ENCODE measurements at places on chromosomes 13 and 19.

GRCh38 chr13:109773276-109773675, 13.1 kb downstream of the IRS2 start:
- no peak for DNase-seq

DNA sequence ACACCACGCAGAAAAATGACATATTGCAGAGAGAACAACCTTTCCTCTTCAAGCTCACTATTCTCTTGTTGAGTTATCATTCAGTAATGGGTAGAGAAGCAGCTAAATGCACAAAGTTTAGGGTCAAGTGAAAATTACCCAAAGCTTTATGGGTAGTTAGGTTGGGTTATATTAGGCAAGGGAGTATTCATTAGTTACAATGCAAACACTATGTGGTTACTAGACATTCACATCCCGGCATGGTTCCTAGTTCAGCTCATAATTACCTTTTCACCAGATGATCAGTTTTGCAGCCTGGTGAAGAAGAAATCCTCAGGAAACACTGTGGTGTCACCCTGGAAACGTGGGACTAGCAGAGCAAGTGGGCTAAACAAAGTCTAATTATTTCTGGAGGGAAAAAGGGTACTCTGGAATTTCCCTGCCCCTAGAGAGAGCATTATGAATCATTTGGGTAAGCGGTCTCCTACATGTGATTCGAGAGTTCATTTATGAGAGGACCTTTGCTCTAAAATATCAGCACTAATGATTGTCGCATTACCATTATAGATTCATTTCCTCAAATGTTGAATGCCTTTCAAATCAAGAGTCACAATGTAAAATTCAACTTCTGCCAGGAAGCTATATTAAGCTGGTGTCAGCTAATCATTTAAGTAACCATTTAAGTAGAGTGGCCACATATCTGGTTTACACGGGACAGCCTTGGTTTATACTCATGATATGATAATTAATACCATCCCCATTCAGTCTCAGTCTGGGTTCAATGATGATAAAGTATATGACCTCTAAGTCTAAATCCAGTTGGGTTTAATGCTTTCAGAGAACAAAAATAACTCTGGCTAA, 1208.0 kb downstream of the DIAPH3 start:
- DNase-seq = no peak

GRCh38 chr13:76461999-76462398, 424.2 kb downstream of the KCTD12 start:
- no peak for DNase-seq

DNA sequence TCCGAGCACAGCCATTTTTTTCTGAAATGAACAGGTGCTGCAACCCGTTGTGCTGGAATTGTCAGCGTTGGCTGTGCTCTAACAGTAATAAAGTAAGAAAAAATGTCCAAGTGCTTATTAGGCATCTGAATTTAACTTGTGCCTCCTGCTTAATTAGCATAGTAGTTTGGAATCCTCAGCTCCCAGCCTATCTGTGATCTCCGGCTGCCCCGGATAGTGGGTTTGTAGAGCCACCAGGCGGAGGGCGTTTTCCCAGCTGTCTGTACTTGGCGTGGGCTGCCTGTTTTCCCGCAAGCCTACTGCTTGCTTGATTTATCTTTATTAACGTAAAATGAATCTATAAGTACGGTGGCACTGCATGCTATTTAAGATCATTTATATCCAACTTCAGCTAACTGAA, 137.9 kb downstream of the MTUS2 start:
- DNase-seq = no peak

DNA sequence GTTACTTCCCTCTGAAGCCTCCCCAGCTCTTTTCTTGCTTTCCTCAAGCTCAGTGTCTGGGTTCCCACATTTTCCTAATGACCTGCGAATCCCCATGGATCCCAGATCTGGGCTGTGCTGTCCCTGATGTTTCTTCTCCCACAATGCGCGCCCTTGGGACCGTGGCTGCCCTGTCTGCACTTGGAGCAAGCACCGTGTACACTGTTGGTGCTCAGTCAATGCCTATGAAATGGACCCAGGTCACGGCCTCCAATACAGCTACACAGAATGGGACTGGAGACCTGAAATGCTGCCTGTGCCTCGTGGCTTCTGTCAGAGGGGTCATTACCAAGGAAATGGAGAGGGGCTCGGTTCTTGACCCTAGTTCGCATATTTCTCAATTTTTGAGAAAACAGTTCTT, 160.1 kb upstream of the SOX1 start:
- DNase-seq = no peak

GRCh38 chr13:30110301-30111070, 196.9 kb downstream of the KATNAL1 start:
- no peak for DNase-seq

DNA sequence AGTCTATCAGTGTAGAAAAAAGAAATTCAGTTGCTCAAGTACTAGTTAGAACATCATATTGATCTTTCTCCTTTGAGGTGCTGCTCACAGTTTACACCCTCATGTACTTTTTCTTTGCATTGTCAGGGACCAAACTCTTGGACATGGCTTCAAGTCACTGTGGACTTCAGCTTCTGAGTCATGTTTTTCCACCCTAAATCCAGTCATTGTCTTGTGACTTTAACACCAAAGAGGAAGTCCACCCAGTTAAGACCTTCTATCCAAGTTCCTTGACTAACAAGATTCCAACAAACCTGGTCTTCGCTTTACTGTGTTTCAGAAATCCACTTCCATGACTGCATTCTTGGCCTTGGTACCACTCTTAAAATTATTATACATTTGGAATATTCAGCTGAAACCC, 206.7 kb upstream of the ARGLU1 start:
- DNase-seq = no peak

DNA sequence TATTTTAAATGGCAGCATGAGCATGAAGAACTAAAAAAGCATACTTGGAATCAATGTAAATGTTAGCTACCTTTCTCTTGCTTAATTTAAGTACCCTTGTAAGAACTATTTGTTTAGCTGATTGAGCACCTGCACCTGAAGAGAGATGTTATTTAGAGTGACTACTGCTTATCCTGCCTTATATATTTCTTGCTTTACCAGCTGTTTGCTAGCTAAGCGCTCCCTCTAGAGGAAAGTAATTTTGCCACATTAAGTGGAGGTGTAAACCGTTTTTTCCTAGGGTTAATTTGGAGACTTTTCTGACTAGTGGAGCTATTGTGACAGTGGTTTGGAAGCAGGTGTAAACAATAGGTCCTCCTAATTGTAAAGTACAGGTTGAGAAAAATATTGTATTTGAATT, 19.4 kb upstream of the PSG2 start:
- no peak for DNase-seq

DNA sequence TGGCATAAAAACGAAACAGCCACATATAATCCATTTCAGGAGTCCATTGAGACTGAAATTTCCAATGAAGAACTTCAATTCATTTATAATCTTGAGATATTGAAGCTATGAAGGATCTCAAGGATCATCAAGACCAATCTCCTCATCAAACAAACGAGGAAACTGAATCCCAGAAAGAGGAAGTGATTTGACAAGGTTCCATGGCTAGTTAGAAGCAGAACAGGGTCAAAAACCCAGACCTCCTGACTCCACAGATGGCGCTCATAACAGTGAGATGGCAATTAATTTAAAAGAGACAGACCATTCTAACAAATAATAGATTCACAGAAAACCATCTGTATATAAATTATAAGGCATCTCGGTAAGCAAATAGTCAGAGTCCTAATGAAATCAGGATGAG, 229.7 kb downstream of the KCTD12 start:
- DNase-seq = no peak

DNA sequence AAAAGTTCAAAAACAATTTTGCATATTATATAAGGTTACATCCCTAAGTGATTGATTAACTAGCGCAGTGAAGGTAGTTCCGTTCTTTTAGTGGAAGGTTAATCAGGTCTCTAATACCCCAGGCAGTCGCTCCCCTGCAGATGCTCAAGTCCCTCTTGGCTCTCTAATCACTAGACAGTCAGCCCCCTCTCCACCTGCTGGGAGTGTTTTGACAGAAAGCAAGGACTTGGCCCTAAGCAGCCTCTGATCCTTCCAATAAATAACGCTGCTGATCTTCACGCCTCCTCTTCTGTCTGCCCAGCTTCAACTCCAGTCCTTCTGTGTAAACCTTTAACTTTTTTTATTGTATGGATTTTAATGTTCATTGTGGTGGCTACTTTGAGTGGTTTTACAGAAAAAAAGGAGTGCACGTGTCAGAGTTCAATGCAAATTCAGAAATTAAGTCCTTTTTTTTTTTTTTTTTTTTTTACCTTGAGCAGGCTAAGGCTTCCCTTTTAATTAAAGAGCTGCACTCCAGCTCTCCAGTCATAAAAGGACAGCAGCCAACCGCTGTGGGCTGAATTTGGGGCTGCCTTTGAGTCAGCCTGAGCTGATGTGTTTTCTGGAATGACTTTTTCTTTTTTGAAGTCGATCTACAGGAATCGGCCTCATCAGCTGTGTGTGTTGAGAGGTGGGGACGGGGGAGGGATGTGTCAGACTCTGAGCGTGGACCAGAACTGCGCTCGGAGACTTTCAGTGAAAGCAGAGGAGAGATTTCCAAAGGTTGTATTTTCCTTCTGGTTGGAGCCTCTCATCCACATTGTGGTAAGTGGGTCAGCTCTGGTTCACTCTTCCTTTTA, 33.8 kb upstream of the MYO16 start:
- no peak for DNase-seq

GRCh38 chr19:3801412-3802096, 15.4 kb upstream of the MATK start:
- DNase-seq = peak; percentile 38

DNA sequence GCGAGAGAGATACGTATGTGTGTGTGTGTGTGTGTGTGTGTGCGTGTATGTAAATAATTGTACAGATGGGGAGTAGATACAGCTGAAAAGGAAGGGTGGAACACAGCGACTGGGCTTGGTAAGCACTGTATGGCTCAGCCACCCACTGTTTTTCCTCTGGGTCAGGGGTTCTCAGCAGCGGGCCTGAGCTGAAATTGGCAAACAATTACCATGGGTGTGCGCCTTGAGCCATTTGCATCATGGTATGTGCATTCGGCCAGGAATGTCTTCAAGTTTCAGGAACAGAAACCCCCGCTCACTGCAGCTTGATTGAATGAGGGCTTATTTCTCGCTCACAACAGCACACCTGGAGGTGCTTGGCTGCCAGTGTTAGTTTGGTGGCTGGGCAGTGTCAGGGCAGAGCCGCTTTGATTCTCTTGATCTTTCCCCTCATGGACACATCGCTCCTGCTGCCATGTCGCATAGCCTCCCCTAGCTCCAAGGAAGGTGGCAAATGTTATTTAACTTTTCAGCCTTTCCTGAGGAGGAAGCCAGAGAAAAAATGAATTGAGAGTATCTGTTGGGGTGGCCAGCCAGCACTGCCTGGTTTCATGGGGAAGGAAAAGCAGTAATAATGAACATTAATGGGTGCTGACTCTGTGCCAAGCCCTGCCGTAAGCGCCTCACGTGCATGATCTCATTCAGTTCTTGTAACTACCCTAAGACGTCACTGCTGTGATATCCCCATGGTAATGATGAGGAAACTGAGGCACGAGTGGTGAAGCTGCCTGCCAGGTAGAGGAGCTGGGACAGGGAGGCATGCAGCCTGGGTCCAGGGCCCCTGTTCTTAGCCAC, 126.9 kb downstream of the SIPA1L3 start:
- DNase-seq = no peak

GRCh38 chr19:17105556-17105955, 30.0 kb downstream of the MYO9B start:
- DNase-seq = no peak

GRCh38 chr13:60268203-60268555, 104.5 kb upstream of the DIAPH3 start:
- no peak for DNase-seq

GRCh38 chr13:107770541-107770940, 444.8 kb downstream of the LIG4 start:
- DNase-seq = no peak

GRCh38 chr19:4081441-4082129, 14.9 kb upstream of the ZBTB7A start:
- no peak for DNase-seq

GRCh38 chr19:29212356-29212647, 649 bp downstream of the UQCRFS1 start:
- no peak for DNase-seq

DNA sequence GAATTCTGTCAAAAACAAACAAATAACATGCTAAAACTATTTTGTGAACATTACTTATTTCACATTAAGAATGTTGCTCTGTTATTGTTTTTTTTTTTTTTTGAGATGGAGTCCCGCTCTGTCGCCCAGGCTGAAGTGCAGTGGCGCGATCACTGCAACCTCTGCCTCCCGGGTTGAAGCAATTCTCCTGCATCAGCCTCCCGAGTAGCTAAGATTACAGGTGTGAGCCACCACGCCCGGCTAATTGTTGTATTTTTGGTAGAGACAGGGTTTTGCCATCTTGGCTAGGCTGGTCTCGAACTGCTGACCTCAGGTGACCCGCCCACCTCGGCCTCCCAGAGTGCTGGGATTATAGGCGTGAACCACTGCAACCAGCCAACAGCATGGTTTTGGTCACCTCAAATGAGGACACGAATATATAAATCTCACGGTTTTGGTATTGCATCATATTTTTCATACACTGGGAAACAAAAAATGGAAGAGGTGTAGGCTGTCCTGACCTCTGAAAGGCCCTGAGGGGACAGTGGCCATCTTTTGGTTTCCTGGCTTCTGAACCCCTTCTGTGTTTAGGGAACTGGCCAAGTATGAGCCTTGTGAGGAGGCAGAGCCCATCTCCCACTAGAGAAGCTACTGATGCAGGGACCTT, 25.5 kb downstream of the GPR42 start:
- DNase-seq = no peak

- DNase-seq = no peak
These were observed 186.9 kb downstream of the OLFM4 start for GRCh38 chr13:53215563-53215962.

GRCh38 chr19:5973867-5974635, 3.9 kb downstream of the RANBP3 start:
- DNase-seq = no peak

DNA sequence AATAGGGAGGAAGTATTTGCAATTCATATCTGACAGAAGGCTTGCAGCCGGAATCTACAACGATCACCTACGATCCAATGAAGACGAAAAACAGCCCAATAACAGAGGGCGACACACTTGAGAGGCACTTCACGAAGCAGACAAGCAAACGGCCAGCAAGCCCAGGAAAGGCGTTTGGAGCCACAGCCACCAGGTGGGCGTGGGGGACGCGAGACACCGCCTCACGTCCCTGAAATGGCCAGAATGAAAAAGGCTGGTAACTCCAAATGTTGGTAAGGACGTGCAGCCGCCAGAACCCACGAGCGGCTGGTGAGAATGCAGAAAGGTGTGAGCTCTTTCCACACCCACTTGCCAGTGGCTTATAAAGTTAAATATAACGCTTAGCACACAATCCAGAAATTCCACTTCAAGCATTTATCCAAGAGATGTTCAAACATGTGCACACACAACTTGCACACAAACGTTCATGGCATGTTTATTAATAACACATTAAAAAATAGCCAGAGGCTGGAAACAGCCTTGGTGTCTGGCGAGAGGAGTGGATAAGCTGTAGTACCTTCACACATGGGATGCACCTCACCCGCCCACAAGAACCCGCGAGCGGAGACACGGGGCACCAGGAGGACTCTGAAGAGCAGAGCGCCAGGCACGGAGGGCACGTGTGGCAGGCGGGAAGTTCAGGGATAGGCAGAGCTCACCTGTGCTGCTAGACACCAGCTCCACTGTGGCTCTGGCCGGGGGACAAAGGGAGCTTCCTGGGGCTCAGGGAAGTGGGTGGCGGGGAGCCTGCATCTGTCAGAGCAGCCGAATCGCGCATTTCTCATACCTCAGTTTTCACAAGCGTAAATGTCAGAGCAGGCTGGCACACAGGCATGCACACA, 89.3 kb downstream of the SPACA7 start:
- no peak for DNase-seq

All from activated T-cell treated with anti-CD3 and anti-CD28 coated beads for 1 hour (primary cell).